DMS79 (cell line): ENCODE measurements at places on chromosomes 3 and 15.

GRCh38 chr15:58703610-58704009 is 45.9 kb downstream of the ADAM10 start:
- no peak for DNase-seq

- no peak for DNase-seq
Observed at GRCh38 chr3:4514321-4514720, 21.2 kb downstream of the ITPR1 start.

DNA sequence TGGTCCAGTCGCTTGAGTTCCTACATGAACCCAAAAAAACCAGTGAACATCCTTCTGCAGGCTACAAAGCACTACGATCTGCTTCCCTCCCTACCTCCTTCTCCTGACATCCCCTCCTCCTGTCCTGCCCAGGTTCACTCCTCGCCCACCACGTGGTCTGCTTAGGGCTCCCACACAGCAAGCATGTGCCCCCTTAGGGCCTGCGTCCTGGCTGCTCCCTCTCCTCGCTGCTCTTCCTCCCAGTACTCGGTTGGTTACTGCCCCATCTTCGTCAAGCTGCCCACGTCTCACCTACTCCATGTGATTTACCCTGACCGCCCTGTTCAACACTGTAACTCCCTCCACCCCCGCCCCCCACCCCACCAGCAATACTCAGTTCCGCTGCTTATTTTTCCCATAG is 20.8 kb upstream of the ATP13A3 start:
- DNase-seq, result no peak

- DNase-seq, result no peak
Observed at GRCh38 chr15:85792912-85793590, 1.7 kb downstream of the KLHL25 start.

DNA sequence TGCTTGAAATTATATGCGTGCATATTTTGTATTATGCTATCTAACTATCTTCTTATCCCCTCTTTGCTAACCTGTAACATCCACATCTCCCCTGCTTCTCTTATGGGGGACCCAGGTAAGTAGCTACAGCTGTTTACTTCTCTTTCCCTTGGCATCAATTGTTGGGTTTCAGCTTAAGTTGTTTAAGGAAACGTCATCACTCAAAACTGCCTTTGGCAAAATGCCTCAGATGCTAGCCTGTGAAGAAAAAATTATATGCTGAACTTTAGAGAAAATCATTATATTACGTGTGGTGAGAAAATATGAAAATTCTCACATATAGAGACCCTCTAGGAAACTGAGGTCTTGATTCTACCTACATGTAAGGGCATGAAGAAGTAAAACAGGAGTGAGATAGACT is 447.0 kb upstream of the NECTIN3 start:
- no peak for DNase-seq

DNA sequence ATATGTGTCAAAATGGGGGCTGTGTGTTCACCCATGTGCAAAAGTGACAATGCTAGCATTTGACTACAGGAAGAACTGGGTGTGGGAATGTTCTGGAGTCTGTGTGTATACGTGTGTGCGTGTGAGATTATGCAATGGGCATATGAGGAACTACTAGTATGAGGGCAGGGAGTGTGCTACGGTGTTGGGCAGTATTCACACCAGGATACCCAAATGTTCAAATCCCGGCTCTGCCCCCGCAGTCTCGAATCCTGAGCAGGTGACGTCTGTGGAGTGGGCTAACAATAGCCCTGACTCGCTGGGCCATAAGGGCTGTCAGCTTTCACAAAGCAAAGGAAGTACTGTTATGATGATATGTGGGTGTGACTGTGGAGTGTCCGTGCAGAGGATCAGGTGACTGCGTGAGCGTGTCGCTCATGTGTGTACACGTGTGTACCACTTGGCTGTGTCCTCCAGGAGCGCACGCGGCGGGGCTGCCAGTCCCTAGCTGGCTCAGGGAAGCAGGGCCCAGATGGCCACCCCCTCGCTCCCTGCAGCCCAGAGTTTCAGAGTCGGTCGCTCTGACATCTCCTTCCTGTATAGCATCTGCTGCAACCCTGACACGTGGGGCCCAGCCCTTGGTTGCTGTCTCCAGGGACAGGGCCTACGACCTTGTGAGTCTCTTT is 27.2 kb downstream of the IQSEC1 start:
- DNase-seq, result no peak
